ENCODE measurements at places on chromosomes 7 and 10. TPM values are rescaled to one million over a fixed set of nuclear protein-coding genes. Genes with fewer than 3 reads are reported as not detected.

KCP gene
- polyA plus RNA-seq = 0.13 TPM

CALHM3 gene
- not detected for polyA plus RNA-seq

AMZ1 gene
- polyA plus RNA-seq = 0.36 TPM

NOS3 gene
- not detected for polyA plus RNA-seq

CTAGE4 gene
- polyA plus RNA-seq = not detected

GIMAP1 gene
- not detected for polyA plus RNA-seq

KAZALD1 gene
- polyA plus RNA-seq = not detected

TMEM225B gene
- polyA plus RNA-seq = not detected

TUBAL3 gene
- polyA plus RNA-seq = not detected

SPDYE2 gene
- not detected for polyA plus RNA-seq

GSTO2 gene
- 26.0 TPM for polyA plus RNA-seq

UBTD1 gene
- not detected for polyA plus RNA-seq

ENKUR gene
- polyA plus RNA-seq = 7.7 TPM

AEBP1 gene
- not detected for polyA plus RNA-seq

BICC1 gene
- not detected for polyA plus RNA-seq

VENTX gene
- not detected for polyA plus RNA-seq

MMP21 gene
- not detected for polyA plus RNA-seq

FAM171A1 gene
- 20.5 TPM for polyA plus RNA-seq

GPR15LG gene
- polyA plus RNA-seq = not detected

ANXA8 gene
- polyA plus RNA-seq = not detected

CALN1 gene
- 3.5 TPM for polyA plus RNA-seq

OR13A1 gene
- not detected for polyA plus RNA-seq

ITIH5 gene
- not detected for polyA plus RNA-seq

ITGA8 gene
- polyA plus RNA-seq = not detected

HTR7 gene
- 3.1 TPM for polyA plus RNA-seq

PITRM1 gene
- 70.8 TPM for polyA plus RNA-seq

SLC13A1 gene
- not detected for polyA plus RNA-seq

SOSTDC1 gene
- 90.2 TPM for polyA plus RNA-seq

GJD4 gene
- not detected for polyA plus RNA-seq

PLXNA4 gene
- polyA plus RNA-seq = 4.0 TPM

ZSWIM8 gene
- 20.9 TPM for polyA plus RNA-seq

GCK gene
- polyA plus RNA-seq = 3.7 TPM

FBXO24 gene
- polyA plus RNA-seq = not detected

ICA1 gene
- 6.5 TPM for polyA plus RNA-seq

ALDH18A1 gene
- polyA plus RNA-seq = 10.9 TPM

UCMA gene
- polyA plus RNA-seq = not detected

PTF1A gene
- not detected for polyA plus RNA-seq

ITPRID1 gene
- polyA plus RNA-seq = not detected

CTAGE8 gene
- not detected for polyA plus RNA-seq

CPEB3 gene
- polyA plus RNA-seq = 23.4 TPM

AGAP4 gene
- 8.2 TPM for polyA plus RNA-seq

BMPER gene
- polyA plus RNA-seq = 10.9 TPM

NODAL gene
- 0.99 TPM for polyA plus RNA-seq

ANKRD61 gene
- not detected for polyA plus RNA-seq

TRIM50 gene
- not detected for polyA plus RNA-seq

FRAT2 gene
- polyA plus RNA-seq = 1.8 TPM

NME8 gene
- polyA plus RNA-seq = not detected

FOXP2 gene
- 24.4 TPM for polyA plus RNA-seq

AGAP6 gene
- 2.5 TPM for polyA plus RNA-seq

AGMO gene
- 2.5 TPM for polyA plus RNA-seq

All from Purkinje cell (primary cell).